ENCODE measurements at places on chromosomes 4 and X.

- no peak for DNase-seq
Observed at GRCh38 chr4:121698236-121698671, 1.5 kb upstream of the ANXA5 start.

GRCh38 chrX:1140236-1140681 is 72.2 kb downstream of the CRLF2 start:
- no peak for DNase-seq

DNA sequence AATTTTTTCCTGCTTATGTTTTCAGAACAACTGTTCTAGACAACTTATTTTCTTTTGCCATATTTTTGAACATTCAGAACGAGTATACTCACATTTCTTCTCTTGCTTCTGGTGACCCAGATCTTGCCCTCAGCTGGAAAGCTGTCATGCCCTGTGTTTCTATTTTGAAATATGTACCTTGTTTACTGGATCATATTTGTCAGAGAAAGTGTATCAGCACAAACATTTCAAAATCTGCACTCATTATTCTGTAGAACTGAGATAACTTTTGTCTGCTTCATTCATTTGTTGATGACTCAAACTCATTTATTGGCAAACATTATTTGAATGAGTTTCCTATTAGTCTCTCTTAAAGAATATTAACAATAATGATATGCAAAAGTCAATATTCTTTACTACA is 46.2 kb upstream of the FAM9A start:
- no peak for DNase-seq

- DNase-seq, result no peak
Observed at GRCh38 chr4:70671091-70671490, 4.8 kb upstream of the JCHAIN start.

DNA sequence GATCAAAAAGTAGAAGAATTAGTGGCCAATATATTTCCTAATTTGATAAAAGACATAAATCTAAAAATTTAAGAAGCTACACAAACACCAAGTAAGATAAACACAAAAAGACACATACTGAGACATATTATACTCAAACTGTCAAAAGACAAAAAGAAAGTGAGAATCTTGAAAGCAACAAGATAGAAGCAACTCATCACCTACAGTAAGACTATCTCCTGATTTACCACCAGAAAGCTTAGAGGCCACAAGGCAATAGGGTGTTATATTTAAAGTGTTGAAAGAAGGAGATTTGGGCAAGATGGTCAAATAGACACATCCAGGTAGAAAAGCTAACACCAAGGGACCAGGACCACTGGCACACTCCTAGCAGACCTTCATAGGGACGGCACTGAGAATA is 79.4 kb downstream of the ITM2A start:
- DNase-seq, result no peak

DNA sequence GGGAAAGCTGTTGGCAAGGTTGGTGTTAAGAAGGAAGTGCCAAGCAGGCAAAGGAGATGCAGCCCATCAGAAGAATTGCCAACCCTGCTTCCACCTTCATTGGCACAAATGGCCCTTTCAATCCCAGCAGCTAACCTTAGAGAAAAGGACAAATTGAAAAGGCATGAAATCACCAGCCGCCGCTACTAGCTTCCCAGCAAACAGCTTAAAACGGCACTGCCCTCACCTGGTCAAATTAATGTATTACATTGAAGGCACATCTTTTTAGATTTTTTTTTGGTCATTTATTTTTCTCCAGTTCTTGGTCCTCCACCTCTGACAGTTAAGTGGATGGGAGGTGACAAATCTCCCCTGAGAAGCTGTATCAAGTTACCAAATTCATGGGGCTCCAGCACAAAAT is 51.0 kb upstream of the NHSL2 start:
- peak; percentile 45 for DNase-seq

DNA sequence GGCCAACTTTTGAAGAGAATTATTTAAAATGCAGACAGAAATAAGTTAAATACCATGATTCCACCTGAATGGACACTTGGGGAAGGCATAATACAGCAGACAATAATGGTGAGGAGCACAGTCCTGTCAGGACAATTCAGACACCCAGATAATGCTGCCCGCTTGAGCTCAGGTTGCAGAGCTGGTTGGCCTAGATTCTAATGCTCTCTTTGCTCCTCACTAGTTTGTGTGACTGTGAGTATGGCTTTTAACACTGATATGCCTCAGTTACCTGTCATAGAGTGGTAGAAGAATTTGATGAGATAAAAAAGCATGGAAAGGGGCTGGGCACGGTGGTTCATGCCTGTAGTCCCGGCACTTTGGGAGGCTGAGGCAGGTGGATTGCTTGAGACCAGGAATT is 62.1 kb downstream of the SH3KBP1 start:
- DNase-seq, result no peak

GRCh38 chr4:21890231-21890630 is 58.3 kb downstream of the KCNIP4 start:
- DNase-seq, result no peak

DNA sequence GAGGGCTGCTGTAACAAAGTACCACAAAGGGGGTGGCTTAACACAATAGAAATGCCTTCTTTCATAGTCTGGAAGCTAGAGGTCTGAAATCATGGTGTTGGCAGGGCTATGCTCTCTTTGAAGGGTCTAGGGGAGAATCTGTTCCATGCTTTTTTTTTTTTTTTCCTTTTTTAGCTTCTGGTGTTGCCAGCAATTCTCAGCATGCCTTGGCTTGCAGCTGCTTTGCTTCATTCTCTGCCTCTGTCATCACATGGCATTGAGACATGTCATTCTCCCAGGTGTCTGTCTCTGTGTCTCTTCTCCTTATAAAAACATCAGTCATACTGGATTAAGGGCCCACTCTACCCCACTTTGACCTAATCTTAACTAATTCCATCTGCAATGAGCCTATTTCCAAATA is 78.6 kb upstream of the BOD1L1 start:
- DNase-seq, result no peak

DNA sequence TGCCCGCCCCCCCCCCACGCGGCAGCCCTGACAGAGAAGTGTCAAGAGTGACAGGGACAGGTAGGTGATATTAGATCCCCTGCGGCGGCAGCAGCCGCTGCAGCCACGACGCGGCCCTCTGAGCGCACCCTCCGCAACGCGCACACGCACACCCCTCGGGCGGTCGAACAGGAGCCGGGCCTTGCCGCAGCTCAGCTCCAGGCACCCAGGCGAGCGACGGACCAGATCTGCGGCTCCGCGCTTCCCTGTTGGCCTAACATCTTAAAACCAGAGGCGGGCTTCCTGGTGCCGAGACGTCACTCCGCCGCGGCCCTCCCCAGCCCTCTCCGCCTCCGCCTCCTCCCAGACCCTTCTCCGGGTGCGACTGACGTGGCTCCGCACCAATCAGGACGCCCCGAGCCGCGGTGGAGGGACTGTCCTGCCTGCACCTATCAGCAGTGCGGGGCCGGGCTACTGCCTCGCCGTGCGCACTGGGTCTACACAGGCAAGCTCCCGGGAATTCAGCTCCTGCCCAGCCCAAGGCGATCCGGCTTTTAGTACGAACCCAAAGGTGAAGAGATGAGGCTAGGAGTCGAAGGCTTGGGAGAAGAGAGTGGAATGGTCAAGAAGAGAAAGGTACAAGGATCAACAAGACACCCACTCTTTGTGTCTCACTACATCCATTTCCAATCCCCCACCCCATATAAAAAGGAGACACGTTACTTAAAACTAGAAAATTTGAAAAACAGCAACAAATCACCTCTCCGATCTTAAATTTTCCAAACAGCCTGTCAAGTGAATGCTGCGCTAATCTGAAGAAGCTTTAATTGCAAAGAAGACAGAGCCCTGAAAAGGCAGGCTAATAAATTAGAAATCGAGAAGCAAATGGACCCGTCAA is at the start of gene PITX2:
Gene PITX2 (minus strand): TSS at position 237 of the 877 bp plus-strand sequence. CDS start 617 bp downstream, outside the sequence.
- DNase-seq, result peak; percentile 69

- no peak for DNase-seq
Observed at GRCh38 chr4:173878701-173879100, 348.7 kb upstream of the HAND2 start.

DNA sequence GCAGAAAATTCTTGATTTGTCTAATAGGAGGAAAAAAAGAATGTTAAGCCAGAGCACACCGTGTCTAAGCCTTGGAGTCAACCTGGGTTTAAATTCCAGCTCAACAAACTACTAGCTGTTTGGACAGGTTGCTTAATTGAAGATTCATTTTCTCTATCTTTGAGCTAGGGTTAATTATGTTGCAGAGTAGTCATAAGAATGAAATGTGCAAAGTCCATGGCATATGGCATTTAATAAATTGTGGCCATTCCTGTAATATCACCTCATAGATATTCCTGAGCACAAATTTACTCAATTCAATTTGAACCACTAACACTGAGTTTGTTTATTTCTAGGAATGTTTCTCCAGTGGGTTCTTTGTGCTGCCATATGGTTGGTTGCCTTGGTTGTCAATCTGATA is 4.6 kb downstream of the TMEM144 start:
- no peak for DNase-seq

GRCh38 chr4:170804930-170805329 is 715.2 kb upstream of the AADAT start:
- DNase-seq, result no peak
